NCI-H2107 (cell line): ENCODE measurements at places on chromosomes 6 and 20.

GRCh38 chr6:122772724-122773415 is 6.6 kb upstream of the FABP7 start:
- DNase-seq = no peak

DNA sequence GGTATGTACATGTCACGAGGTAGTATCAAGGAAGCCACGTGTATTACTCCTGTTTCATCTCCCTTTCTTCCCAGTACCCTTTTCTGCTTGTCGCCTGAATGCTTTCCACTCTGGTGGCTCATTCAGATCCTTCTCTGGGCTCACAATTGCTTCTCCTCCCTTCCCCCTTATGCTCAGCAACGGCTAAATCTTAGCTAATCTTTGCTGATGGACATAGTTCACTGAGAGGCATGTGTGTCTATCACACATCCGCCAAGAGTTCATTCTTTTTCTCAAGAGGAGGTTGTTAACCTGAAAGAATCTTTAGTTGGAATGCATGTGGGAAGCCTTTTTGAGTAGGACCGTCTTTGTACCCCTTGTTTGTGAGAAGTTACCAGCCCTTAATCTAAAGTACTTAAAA is 25.8 kb upstream of the MROH8 start:
- DNase-seq = no peak

DNA sequence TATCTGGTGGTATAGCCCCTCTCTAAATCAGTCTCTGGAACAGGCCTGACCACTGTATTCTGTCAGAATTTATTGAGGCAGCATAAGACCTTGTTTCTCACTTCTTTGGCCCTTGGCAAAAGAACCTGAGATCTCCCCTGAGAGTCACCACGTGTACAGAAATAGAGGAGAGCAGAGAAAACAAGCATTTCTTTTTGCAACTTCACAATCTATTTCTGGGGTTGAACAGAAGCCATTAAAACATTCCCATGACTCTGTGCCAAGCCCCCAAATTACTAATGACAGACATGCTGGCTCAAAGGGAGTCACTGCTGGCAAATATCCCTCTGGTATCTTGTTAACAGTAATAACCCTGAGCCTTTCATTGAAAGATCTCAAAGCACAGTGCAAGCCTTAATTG is 395.3 kb downstream of the MAFB start:
- DNase-seq = no peak

DNA sequence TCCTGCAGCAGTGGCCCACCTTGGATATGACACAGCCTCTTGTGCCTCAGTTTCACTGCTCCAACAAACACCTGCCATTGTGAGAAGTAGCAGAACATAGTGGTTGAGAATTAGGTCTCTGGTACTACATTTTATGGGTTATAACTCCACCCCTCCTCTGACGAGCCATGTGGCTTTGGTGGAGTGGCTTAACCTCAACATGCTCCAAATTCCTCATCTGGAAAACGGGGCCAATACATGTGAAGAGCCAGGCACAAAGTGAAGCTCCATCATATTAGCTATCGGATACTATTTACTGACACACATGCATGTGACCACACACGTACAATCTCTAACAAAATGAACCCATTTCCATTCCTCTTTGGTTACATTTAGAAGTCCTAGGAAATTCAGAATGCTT is 8.4 kb upstream of the KIZ start:
- DNase-seq = no peak

DNA sequence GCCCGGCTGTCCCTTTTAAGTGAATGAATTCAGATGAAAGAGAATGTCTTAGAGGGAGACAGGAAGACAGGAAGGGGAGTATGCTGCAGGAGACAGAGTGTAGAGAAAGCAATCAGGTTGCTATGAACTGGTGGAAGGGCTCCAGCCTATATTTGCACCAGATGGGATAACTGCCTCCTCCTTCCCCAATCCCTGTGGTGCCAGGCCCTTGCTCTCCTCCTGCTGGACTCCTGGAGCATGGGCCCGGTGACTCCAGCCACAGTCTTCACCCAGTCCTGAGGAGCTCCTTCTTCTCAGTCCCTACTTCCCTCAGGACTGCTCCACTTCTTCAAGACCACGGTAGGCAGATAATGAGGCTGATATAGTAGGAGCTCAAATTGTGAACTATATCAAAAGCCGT is 91.8 kb downstream of the TMEM200A start:
- DNase-seq = no peak

DNA sequence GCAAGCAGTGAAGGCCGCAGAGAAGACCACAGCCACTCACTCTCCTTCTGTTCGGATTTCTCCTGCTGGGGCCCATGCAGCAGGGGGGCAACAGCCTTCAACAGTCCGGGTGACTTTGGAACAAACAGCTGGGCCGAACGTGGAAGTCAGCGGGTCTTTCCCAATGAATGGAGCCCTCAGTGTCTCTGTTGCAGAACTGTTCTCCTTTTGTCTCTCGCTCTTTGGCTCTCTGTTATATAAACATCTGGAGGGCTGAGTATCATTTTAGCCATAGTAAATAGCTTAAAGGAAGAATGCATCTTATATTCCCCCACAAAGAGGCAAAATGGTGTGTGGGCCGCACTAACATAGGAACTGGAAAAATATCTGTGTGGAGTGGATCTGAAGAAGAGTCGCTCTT is 136.7 kb upstream of the RALGAPA2 start:
- no peak for DNase-seq

- DNase-seq = peak; percentile 15
Measured at GRCh38 chr20:44384423-44385027, 29.0 kb downstream of the HNF4A start.

- DNase-seq = no peak
Measured at GRCh38 chr6:34065466-34066217, 80.2 kb downstream of the GRM4 start.

- DNase-seq = no peak
Measured at GRCh38 chr6:44439270-44440045, 52.0 kb downstream of the CDC5L start.

DNA sequence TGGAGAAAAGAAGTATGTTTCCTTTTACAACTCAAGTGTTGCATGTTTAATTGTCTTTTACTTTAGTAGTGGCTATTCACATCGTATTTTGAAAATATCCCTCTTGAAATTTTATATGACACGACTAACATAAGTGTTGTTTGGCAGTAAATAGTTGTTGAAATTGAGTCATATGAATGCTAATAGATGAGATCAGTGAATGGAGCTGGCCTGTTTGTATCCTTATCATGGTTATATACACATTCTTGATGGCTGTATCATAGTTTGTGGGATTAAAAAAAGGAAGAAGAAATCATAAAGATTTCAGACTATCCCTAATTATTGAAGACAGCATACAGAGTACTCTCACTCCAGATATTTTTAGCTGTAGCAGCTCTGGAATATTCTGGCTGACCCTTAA is 8.2 kb upstream of the RAE1 start:
- DNase-seq = no peak

- no peak for DNase-seq
Measured at GRCh38 chr6:33095681-33096080, 19.9 kb downstream of the HLA-DPB1 start.

DNA sequence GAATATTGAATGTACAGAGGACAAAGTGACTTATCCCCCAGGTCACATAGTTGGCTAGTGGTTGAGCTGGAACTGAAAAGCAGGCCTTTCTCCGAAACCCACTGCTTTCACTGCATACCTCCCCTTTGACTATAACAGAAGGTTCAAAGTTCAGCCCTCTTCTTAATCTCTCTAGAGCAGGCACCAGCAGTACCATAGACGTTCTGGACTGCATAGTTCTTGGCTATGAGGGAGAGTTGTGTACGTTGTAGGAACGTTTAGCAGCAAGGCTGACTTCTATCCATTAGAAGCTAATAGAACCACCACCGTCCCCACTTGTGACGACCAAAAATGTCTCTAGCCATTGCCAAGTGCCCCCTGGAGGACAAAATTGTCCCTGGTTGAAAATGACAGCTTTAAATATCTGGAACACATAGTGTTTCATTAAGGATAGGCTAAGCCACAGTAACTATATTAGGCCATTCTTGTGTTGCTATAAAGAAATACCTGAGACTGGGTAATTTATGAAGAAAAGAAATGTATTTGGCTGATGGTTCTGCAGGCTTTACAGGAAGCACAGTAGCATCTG is 123.8 kb upstream of the MTHFD1L start:
- no peak for DNase-seq

DNA sequence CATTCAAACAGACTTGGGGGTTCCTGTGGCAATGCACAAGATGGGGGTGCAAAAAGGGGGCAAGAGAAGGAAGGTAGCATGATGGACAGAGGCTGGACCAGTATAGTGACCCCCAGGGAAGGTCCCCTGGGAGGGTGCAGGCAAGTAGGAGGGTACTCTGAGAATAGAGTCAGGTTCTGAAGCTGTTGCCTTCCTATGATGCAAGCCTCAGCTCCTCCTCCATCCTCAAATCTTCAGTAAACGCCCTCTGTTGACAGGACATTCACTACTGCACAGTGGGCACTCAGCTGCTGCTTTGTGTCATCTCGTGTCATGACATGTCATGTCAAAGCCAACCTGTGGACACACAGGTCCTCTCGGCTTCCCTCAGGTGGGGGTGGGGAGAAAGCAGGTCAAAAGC is 5.8 kb upstream of the SDCBP2 start:
- no peak for DNase-seq

DNA sequence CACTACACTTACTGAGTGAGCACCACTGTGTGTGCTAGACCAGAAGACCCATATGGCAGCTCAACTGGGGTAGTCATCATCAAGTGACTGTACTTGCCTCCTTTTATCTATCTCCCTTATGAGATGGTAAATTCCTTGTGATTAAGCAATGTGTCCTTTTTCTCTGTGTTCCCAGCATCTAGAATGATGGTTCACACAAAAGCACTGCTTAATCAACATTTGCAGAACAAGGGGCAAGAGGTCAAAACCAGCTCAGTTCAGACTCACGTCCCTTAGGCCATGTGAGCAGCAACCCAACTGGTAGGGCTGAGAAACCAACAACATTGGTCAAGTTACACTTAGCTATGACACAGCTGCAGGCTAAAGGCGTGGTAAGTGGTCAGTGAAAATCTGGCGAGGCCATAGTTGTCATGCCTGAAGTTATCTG is 10.0 kb downstream of the TRAM2 start:
- no peak for DNase-seq
